ENCODE measurements at places on chromosomes 4 and X.

DNA sequence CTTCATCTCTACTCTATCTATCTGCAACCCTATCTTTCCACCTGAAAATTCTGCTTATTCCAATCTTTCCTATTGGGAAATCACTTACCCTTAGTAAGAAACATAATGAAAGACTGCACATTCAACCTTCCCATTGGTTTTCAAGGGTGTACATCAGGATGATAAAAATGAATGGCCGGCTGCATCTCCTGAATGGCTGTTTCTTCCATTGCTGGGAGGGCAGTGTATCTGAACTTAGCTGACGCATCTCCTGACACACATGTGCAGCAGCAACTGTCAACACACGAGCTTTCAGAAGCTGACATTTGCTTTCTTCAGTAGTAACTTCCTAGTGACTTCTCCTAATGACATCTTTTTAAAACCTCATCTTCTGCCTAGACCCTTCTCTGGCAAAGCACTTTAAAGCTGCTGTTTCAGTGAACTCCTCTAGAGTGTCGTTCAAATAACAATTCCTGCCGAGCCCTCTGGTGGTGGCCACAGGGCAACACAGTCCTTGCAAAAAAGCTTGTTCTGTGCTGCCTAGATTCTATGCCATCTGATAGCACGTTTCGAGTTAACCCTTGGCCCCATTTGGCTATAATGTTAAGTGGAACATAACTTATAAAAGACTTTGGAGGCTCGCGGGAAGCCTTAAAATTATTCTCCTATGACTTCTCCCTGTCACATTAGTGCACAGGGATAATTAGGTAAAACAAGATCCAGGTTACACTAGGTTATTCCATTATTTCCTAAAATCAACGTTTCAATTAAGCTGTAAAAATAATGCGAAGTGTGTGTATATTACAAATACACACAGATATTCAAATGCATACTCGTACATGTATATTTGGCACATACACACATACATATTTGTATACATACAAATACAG is 2340.7 kb downstream of the PCDH7 start:
- DNase-seq, result no peak

GRCh38 chrX:10173331-10173900 is 16.6 kb downstream of the CLCN4 start:
- DNase-seq, result no peak

- no peak for DNase-seq
Observed at GRCh38 chr4:29966386-29966785, 753.8 kb upstream of the PCDH7 start.

- DNase-seq, result no peak
Observed at GRCh38 chr4:166195101-166195500, 322.1 kb downstream of the TLL1 start.

- DNase-seq, result no peak
Observed at GRCh38 chrX:134454506-134454905, 5.5 kb upstream of the HPRT1 start.

- no peak for DNase-seq
Observed at GRCh38 chrX:101550362-101550750, at the start of gene ARMCX1. Gene ARMCX1, plus strand, starts transcription at chrX:101550547. Its CDS starts 2,384 bp downstream, at chrX:101552931.

DNA sequence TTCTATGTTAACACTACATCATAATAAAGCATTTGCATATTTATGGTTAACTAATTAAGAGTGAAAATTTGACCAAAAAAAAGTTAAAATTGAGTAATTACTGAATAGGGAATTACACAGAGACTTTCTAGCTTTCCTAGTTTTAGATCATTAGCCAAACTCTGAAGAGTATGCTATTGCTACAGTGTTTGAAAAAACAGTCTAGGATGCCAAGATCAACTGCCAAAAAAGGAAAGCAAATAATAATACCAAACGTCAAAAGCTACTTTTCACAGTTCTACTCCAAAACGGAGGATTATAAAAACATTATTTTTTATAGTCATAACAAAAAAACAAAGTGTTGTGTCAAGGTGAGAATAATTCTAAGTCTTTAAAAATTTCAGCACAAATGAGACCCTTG is 359.8 kb upstream of the CTSO start:
- no peak for DNase-seq

All from CD4-positive, alpha-beta memory T cell (primary cell).